ENCODE measurements at places on chromosomes 2 and 18.

- DNase-seq, result no peak
Measured at GRCh38 chr2:164560902-164561301, 60.4 kb downstream of the GRB14 start.

DNA sequence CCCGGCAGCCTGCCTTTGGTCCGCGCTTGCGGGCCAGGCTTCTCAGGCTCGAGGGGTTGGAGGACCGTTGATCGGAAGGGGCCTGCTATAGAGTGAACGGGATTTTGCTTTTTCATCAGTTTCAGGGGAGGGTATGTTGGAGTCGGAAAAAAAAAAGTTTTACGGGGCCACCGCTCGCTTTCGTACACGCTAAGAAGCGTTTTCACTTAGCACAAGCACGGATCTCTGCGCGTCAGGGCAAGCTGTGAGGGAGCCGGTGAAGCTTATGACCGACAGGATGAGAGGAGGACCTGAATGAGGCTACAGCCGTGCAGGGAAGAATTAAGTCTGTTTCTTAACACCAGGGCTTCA lies 443 bp downstream of the CPSF3 start:
- DNase-seq, result no peak

DNA sequence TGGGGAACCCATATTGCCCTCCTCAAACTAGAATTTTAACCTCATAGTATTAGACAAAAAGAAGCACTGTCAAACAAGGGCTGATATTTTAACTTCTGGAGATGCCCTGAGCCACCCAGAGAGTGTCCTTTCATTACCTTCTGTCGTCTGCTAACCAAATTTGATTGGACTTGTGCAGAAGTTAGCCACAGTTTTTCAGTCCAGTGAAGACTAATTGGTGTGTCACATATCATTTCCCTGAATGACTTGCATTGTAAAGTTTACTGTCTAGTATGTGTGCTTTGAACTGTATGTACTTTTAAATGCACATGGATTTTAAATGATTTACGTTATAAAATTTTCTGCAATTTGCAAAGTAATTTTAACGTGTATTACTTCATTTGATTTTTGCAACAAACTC lies 646.5 kb downstream of the SATB2 start:
- DNase-seq, result no peak

DNA sequence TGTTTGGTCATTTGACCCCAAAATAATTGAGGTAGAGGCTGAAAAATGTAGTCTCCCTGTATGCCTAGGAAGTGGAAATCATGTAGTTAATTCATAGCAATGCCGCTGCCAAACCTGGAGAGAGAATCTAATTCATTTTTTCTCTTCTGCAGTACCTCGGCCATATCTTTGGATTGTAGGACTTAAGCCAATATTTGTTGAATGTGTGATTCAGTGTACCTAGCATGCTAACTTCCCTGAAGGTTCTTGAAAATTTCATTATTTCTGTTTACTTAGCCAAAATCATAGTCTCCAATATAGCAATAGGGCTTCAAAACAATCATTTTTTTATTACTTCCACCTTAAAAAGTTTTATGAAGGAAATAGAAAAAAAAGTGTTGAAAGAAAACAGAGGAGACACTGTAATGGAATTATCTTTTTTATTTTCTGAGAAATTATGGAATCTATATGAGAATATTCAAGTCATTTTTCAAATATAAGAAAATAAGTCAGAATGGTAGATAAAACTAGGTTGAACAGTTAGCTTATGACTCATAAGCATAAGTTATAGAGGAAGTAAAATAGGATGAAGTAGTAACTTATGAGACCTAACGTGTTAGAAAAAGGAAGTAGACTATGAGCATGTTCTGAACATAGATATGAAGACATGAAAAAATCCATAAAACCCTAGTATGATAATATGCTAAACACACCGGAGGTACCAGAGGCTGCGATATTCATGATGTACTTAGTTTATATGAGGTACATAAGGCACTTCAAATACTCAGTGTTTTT lies 35.2 kb upstream of the CDH19 start:
- DNase-seq, result no peak

GRCh38 chr2:178700136-178700535 lies 107.1 kb downstream of the TTN start:
- no peak for DNase-seq

GRCh38 chr2:134365356-134365755 lies 111.5 kb downstream of the MGAT5 start:
- DNase-seq, result no peak

DNA sequence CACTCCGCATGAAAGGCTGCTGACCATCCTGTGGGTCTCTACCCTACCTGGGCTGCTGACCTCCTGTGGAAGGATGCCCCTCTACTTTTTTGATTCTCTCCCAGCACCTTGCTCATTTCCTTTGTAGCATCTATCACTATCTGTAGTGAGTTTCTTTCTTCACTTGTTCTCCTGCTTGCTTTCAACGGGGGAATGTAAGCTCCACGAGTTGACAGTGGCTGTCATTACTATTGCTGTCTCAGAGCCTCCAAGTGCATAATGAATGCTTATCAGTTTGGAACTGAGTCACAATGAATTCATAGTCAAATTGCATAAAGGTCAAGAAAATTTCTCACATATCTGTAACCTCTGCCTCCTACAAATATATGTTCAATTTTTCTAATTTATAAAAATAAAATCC lies 477.7 kb downstream of the PLCL1 start:
- no peak for DNase-seq

DNA sequence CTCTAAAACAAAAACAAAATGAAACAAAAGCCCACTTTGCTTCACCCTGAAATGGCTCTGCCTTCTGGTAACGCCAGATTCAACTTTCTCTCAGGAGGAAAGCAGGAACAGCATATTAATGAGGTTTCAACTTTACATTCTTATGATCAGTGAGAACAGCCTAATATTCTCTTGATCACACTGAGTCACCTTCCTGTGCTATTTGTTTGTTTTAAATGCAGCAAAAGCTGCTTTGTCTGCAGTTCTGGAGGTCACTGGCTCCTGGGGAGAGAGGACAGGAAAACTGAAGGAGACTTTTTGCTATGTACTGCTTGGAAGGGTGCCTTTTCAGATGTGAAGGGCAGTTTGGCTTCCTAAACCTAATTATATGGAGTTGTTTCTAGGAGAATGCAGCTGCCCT lies 48.1 kb downstream of the MAIP1 start:
- no peak for DNase-seq

DNA sequence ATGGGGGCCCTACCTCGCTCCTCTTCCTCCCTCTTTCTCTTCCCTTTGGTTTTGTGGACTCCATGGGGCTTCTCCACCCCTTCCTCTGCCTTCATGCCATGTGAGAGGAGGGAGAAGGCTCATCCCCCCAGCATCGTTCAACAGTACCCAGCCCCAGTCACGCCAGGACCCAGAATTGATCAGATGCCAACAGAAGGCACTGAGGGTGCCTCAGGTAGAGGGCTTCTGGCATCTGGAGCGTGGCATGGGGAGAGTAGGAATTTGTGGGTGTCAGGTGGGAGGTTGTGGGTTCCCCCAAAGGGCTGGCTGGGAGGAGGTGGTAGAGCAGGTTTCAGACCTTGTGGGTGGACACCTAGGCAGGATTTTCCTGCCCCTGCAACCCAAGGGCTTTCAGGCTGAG lies 122.0 kb downstream of the TWIST2 start:
- DNase-seq, result no peak

- no peak for DNase-seq
Measured at GRCh38 chr2:55771612-55772011, 78.0 kb upstream of the PNPT1 start.

GRCh38 chr2:75287624-75288316 lies 88.5 kb upstream of the TACR1 start:
- no peak for DNase-seq

DNA sequence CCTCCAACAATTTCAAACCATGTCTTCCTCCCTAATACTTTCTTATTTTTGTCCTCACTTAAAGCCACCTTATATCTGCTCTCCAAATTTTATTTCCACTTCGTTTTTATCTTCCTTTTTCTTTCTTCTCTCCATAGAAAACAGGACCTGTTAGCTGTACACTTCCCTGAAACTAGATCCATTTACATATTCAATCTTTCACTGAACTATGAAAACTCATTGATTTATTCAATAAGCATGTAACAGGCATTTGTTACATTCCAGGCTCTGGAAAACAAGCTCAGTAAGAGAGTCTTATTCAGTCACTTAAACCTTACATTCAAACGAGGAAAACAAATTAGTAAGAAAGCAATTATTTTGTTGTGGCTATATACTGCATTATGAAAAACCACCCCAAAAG lies 1225.3 kb downstream of the SUCLG1 start:
- DNase-seq, result no peak

DNA sequence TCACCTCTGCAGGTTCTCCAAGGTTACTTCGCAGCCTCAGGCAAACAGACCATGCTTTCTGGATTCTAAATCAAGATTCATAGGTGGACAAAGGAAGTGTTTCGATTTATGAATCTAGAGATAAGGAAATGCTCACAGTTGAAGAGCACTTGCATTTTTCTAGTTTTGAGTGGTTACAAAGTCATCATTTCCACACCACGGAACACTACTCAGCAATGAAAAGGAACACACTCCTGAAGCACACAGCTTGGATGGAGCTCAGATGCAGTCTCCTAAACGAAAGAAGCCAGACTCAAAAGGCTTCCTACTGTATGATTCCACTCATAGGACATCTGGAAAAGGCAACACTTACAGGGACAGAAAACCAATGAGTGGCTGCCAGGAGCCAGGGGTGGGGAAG lies 31.7 kb downstream of the SDC1 start:
- no peak for DNase-seq

All from RWPE2 (cell line).